ENCODE measurements at places on chromosomes 11 and 22.

GRCh38 chr11:7531011-7531410 lies 17.2 kb downstream of the PPFIBP2 start:
- no peak for DNase-seq

DNA sequence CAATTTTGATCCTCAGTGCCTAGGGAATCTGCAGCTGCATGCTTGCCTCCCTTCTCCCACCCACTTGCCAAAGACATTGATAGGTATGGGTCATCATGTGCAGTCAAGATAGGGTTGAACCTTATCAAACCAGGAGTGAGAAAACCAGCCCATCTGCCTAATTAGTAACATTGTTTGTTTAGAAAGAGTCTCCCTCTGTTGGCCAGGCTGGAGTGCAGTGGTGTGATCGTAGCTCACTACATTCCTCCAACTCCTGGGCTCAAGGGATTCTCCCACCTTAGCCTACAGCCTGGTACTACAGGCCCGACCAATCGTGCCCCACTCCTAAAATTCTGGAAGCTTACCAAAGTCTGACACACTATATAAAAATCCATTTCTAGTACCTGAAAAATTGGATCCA lies 4.6 kb downstream of the C11orf71 start:
- DNase-seq: no peak

- no peak for DNase-seq
Measured at GRCh38 chr11:6249770-6250555, 9.7 kb upstream of the CCKBR start.

- no peak for DNase-seq
Measured at GRCh38 chr11:72929256-72929655, 115.0 kb downstream of the ATG16L2 start.

- DNase-seq: no peak
Measured at GRCh38 chr22:26546282-26546681, 34.0 kb upstream of the TFIP11 start.

- no peak for DNase-seq
Measured at GRCh38 chr11:16097543-16097942, 258.8 kb downstream of the SOX6 start.

GRCh38 chr22:43305806-43306205 lies 37.4 kb downstream of the SCUBE1 start:
- no peak for DNase-seq

- no peak for DNase-seq
Measured at GRCh38 chr22:44926491-44927415, 83.1 kb downstream of the PHF21B start.

DNA sequence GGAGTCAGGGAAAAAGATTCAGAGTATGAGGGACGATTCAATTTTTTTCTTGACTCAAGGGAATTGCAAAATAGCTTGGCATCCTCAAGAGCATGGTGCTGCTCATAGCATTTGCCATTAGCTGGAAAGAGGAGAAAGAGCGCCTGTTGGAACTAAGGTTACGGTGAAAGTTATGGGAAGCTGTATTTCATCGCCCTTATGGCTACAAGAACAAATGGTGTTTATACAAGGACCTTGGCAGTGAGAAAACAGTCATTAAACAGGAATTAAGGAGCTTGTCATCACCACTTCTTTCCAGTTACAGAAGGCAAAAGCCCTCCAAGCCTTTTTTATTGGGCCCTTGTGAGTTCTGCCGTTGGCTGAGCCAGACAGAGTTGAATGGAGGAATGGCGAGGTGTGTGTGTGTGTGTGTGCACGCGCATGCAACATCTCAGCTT lies 74.2 kb downstream of the ALX4 start:
- no peak for DNase-seq

DNA sequence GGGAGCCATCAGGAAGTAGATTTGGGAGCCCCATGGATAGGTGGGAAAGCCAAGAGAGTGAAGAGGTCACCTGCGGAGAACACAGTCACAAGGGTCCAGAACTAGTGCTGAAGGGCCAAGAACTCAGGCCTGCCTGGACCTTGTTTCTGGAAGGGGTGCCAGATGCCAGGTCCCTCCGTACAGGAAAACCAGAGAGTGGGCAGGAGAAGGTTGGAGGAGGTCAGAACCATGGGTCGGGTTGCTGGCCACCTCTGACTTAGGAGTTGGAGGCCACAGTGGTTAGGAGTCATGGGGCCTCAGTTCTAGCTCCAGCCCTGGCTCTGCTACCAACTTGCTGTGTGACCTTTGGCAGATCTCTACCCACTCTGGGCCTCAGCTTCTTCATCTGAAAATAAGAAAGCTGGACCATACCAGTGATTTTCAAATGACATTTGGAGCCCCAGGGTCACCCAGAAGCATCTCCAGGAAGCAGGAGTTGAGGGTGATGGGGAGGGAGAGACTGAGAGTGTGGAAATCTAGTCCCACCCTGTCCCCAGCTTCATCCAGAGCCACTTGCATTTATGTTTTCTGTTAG lies 20.8 kb upstream of the TUB start:
- no peak for DNase-seq

DNA sequence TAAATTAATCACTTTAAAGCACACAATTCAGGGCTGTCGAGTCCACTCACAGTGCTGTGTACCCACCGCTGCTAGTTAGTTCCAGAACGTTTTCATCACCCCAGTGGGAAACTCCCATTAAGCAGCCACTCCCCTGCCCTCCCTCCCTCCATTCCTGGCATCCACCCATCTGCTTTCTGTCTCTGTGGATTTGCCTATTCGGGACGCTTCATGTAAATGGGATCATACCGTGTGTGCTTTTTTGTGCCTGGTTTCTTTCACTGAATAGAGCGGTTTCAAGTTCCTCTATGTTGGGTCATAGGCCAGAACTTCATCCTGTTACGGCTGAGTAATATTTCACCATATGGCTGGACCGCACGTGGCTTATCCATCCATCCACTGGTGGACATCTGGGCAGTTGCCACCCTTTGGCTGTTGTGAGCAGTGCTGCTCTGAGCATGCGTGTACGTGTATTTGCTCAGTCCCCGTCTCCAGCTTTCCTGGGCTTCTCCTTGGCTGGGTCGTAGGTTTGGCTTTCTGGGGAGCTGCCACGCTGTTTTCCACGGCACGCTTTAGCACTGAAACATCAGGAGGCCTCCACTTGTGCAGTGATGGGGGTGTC lies 30.1 kb downstream of the ARHGAP8 start:
- DNase-seq: no peak

DNA sequence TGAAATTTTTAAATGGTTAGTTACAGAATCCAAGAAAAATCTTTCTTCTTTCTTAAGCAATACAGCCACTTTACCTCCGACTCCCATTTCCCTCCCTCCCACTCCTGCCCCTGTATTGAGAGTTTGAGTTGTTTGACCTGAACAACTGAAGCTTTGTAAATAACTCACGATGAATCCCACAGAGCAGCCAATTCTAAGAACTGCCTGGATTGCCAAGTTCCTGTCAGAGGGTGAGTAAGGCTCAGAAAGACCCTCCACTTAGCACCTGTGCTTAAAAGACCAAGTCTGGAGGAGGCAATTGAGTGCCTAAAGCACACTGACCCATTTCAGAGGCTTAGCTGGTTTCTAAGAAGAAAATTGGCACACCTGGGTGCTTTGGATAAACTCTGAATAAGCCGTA lies 158.5 kb downstream of the MSANTD4 start:
- no peak for DNase-seq

GRCh38 chr11:34205326-34206035 lies 100.1 kb downstream of the NAT10 start:
- DNase-seq: no peak

- DNase-seq: no peak
Measured at GRCh38 chr11:8252388-8252787, 11.3 kb downstream of the LMO1 start.

GRCh38 chr22:24768537-24769374 lies 5.8 kb downstream of the PIWIL3 start:
- DNase-seq: peak; percentile 37

DNA sequence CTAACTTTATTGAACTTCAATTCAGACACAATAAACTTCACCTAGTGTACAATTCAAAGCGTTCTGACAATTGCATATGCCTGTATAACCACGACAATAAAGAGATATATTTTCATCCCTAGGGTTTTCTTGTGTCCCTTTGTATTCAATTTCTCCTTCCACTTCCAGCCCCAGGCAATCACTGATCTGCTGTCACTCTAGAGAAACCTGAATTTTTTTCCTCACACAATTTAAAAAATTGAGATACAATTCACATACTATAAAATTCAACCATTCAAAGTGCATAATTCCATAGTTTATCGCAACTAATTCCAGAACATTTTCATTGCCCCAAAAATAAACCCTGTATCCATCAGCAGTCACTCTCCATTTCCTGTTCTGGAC lies 116.6 kb downstream of the MRTFA start:
- DNase-seq: no peak

- no peak for DNase-seq
Measured at GRCh38 chr11:83681031-83681781, 395.0 kb upstream of the CCDC90B start.

GRCh38 chr11:75706260-75706729 lies 11.3 kb upstream of the MOGAT2 start:
- DNase-seq: peak; percentile 72

DNA sequence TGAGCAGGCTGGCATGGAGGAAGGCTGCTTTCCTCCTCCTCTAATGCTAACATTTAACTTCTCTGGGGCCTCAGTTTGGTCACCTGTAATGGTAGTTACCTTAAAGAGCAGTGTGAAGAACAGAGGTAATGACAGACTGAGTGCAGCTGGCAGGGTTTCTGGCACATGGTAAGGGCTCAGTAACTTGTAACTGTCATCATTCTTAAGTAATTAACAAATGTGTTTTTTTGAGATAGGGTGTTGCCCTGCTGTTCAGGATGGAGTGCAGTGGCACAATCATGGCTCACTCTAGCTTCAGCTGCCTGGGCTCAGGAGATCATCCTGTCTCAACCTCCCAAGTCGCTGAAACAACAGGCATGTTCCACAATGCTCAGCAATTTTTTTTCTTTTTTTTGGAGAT lies 242.0 kb upstream of the SYN3 start:
- DNase-seq: no peak

- DNase-seq: no peak
Measured at GRCh38 chr22:26689513-26690301, 32.3 kb downstream of the MIAT start.

DNA sequence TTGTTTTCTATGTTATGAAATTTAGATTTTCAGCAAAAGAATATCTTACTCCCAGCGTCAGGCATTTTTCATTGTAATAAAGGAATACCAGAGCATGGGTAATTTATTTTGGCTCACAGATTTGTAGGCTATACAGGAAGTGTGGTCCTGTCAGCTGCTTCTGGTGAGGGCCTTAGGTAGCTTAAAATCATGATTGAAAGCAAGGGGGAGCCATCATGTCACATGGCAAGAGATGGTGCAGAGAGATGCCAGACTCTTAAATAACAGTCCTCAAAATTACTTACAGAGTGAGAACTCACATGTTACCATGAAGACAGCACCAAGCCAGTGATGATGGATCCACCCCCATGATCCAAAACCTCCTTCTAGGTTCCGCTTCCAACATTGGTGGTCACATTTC lies 825.0 kb upstream of the CHORDC1 start:
- no peak for DNase-seq

- peak; percentile 52 for DNase-seq
Measured at GRCh38 chr11:122656631-122657101, 1.1 kb downstream of the UBASH3B start.

DNA sequence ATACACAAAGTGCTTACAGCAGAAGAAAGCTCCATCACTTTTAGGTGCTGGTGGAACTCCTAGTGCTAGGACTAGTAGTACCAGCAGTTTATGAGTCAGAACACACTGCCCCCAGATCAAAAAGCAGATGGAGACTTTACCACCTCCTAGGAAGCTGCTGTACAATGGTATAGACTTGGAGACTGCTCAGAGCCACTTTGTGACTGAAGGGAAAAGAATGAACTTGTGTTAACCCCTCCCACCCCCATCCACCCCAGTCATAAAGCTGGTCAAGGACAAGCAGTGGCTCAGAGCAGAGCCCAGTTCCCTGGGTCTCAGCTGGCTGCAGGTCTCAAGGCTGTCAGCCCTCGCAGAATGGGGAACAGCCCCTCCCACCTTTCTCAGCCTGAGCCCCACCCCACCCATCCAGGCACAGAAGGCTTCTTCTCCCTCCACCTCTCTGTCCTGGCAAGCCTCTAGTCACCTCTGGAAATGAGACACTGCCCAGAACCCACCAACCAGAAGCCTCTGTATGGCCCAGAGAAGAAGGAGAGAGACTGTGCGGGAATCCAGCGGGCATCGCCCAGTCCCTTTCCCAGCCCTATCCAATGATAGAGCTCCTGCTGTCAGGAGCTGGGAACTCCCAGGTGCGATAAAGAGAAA lies 23.8 kb downstream of the PACSIN2 start:
- DNase-seq: no peak

DNA sequence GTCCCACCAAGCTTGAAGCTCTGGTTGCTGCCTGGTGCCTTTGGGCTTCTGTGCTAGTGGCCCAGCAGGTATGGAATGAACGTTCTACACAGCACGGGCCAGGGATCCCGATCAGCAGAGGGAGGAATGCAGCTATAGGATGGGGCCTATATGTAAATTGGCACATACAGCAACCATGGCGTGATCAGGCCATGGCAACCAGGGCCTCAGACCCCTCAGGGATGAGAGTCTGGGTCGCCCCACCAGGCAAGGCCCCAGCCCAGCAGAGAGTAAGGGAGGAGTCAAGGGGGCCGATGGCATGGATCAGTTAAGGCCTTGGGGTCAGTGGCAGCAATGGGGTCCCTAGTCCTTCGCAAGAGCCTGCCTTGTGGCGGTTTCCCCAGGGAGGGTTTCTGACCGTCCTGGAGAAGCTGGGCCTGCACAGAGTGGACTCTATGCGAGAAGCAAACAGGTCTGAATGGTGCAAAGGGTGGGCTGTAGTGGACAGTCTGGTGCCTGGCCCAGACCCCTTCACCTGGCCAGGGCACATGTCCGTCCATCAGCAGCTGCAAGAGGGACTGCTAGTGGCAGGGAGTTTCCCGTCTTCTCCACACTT lies 98.6 kb downstream of the RPS6KA4 start:
- DNase-seq: no peak

DNA sequence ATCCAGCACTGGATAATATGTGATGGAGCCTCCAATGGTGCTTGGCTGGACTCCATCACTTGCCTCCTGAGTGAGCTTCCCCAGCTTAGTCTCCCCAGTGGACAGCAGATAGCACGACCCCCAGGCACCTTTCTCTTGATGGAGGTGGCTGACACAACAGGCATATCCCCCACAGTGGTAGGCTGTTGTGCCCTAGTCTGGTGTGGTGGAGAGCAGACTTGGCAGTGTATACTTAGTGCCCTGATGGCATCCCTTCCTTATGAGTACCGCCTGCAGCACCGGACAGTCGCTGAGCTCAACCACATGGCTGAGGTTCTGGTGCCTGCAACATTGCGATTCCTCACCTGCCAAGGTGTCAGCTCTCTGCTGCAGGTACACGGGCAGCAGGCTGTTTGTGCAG lies 50.1 kb downstream of the DNHD1 start:
- DNase-seq: no peak

GRCh38 chr22:38082986-38083710 lies 836 bp downstream of the SLC16A8 start:
- no peak for DNase-seq

DNA sequence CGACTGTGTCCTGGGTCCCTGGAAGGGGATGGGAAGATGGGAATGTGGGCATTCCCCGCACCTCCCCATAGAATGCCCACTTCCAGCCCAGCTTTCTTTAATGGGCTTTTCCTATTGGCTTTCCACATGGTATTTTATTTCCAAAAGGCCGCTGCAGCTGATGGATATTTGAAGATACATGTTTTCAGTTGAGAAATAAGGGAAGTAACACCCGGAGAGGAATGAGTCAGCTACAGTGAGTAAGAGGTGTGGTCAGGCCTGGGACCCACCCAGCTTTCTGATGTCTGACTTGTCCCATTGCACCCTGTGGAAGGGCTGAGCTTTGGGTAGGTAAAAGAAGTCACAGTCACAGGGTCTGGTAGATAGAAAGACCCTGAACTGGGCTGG lies 476.9 kb downstream of the MIAT start:
- peak; percentile 16 for DNase-seq

- no peak for DNase-seq
Measured at GRCh38 chr22:20904008-20904979, 12.9 kb upstream of the CRKL start.
